ENCODE measurements at places on chromosomes 11 and 22.
A peak's percentile ranks its signal among the peaks of the same experiment; 100 is the strongest.

GRCh38 chr11:72844356-72844755 is 30.1 kb downstream of the ATG16L2 start:
- DNase-seq: no peak

DNA sequence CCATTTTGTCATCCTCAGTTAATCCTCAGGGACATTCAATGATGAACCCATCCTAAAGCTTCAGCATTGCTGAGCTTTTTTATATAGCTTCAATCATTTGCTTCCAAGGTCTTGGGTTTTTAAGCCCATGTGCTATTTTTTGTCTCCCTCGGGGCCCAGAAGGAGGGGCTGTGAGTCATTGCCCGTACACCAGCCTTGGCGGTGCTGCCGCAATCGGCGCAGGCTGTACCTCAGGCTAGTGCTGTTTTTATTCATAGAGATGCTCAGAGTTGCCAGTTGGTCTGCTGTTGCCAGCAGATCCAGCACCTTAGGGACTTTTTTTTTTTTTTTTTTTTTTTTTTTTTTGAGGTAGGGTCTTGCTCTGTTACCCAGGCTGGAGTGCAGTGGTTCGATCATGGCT is 35.5 kb downstream of the ACO2 start:
- DNase-seq: no peak

DNA sequence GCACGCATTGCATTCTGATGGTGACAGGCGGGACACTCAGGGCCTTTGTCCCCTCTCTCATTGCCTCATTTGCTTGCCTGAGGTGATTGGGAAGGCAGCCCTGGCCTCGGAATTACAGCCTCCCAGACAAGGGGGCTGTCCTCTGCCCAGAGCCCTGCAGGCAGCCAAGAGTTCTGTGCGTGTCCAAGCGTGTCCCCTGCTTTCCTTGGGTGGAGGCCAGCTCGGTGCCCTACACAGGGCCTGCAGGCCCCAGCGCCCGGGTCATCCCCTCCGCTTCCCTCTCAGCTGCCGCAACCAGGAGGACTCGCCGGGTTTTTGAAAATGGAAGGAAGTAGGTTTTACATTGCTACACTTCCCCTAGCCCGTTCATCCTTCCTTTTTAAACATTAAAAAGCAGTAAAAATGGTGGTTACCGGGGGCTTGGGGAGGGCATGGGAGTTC is 1.9 kb downstream of the GRAMD4 start:
- DNase-seq: no peak

GRCh38 chr11:29816359-29816758 is 200.5 kb downstream of the KCNA4 start:
- DNase-seq: no peak

- peak; percentile 24 for DNase-seq
Measured at GRCh38 chr11:110295531-110296225, 736 bp downstream of the RDX start.

- no peak for DNase-seq
Measured at GRCh38 chr11:75197512-75198277, 42.9 kb upstream of the TPBGL start.

GRCh38 chr11:124296016-124296415 is 17.7 kb downstream of the OR8D1 start:
- DNase-seq: no peak

GRCh38 chr11:101327908-101328307 is 198.3 kb upstream of the PGR start:
- DNase-seq: no peak

GRCh38 chr11:66846671-66847091 is 3.4 kb downstream of the RCE1 start:
- DNase-seq: no peak

GRCh38 chr11:103031834-103032233 is 60.1 kb downstream of the DCUN1D5 start:
- DNase-seq: no peak

GRCh38 chr11:84780689-84781293 is 846.4 kb downstream of the DLG2 start:
- DNase-seq: peak; percentile 23

GRCh38 chr11:47550288-47551047 is 2.5 kb downstream of the CELF1 start:
- DNase-seq: no peak

- no peak for DNase-seq
Measured at GRCh38 chr11:55854704-55855103, 16.2 kb downstream of the OR5D16 start.

GRCh38 chr11:64743591-64744543 is at the start of gene RASGRP2:
Gene RASGRP2, minus strand, starts transcription at chr11:64744142. Its CDS starts 1,276 bp downstream, at chr11:64742866.
- DNase-seq: no peak

DNA sequence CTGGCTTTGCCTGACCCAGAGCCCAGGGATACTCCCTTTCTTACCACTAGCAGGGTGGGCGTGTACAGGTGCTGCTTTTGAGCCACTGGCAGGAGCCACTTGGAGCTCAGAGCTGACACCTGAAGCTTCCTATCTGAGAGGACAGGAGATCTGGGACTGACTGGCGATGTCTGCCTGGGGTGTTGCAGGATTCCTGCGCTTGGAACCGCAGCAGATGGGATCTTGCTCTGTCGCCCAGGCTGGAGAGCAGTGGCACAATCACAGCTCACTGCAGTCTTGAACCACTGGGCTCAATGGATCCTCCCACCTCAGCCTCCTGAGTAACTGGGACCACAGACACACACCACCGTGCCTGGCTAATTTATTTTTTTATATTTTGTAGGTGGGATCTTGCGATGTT is 17.7 kb downstream of the GP1BB start:
- DNase-seq: no peak

DNA sequence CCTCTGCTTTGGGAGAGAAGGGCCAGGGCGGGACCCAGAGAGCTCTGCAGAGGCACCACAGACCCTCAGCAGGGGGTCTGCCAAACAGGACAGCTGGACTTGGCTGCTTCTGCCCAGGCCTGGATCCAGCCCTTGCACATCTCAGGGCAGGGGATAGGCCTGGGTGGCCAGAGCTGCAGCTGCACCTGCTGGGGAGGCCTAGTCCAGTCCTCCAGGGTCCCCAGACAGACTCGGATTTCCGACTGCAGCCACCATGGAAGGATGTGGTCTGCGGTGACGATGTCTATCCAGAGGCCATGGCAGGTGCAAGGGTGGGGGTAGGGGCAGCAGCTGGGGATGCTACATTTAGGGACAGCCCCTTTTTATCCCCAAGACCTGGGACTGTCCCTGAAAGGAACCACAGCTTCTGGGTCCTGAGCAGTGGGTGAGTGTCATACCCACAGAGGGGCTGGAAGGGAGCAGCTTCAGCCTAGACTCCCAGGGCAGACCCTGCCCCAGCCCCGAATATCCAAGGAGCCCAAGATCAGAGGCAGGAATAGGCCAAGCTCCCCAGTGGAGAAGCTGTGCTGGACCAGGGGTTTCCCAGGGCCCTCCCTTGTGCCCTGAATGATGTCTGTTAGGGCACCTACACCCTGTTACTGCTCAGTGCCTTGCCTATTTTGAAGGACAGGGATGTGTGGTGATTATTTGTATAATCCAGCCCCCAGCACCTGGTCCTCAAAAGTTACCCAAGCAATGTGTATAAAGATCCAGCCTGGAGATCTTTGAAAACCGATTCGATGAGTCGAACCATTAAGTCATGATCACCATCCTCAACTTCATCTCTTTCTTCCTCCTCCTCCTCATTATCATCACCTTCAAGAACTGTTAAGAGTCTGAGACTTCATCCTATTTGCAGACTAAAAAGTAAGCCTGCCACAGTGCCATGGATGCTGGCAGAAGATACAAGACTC is 2.5 kb upstream of the IGLL5 start:
- DNase-seq: no peak

- no peak for DNase-seq
Measured at GRCh38 chr11:10376061-10376460, 71.2 kb downstream of the ADM start.

- DNase-seq: no peak
Measured at GRCh38 chr11:19218216-19218615, 16.4 kb upstream of the CSRP3 start.

DNA sequence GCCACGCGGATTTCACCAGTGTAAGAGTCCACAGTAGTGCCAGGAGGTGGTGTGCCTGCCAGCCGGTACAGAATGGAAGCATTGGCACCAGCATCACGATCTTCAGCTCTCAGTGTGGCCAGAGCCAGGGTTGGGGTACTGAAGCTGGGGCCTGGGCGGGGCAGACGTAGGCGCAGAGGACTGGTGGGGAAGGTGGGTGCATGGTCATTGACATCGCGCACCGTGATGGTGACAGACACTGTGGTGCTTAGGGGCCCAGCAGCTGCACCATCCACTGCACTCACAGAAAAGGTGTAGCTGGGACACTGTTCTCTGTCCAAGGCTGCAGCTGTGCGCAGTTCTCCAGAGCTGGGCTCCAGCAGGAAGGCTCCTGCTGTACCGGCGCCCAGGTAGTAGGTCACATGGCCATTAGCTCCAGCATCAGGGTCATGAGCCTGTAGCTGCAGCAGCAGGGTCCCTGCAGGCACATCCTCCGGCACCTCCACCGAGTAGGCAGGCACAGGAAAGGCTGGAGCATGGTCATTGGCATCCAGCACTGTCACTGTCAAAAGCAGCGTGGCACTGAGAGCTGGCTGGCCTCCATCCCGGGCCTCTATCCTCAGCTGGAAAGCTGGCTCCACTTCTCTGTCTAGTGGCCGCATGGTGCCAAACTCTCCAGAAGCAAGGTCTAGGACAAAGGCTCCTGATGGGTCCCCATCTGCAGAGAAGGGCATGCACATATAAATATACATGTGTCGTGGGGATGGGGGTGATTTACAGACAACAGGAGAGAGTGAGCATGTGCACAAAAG is 7.9 kb upstream of the TPP1 start:
- no peak for DNase-seq

DNA sequence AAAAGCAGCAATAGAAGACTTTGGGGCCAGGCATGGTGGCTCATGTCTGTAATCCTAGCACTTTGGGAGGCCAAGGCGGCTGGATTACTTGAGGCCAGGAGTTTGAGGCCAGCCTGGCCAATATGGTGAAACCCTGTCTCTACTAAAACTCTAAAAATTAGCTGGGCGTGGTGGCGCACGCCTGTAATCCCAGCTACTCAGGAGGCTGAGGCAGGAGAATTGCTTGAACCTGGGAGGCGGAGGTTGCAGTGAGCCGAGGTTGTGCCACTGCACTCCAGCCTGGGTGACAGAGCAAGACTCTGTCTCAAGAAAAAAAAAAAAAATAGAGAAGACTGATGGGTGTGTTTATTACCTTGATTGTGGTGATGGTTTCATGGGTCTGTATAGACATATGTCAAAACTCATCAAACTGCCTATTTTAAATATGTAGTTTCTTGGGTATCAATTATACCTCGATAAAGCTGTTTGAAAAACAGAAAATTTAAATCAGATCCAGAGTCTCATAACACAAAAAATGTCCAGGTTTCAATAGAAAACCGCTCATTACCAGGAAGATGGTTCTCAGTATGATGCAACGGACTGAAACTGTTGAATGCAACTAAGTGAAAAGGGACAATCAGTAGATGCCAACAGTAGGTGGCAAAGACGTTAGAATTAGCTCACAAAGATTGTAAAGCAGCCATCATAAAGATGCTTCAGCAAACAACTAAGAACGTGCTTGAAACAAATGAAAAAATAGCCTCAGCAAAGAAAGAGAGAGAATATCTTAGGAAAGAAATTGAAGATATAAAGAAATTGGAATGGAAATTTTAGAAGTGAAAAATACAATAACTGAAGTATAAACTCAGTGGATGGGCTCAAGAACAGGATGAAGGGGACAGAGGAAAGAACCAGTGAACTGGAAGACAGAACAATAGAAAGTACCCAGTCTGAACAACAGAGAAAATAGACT is 33.1 kb upstream of the SEPTIN5 start:
- DNase-seq: peak; percentile 50

- no peak for DNase-seq
Measured at GRCh38 chr11:75667831-75668450, 897 bp downstream of the MAP6 start.

DNA sequence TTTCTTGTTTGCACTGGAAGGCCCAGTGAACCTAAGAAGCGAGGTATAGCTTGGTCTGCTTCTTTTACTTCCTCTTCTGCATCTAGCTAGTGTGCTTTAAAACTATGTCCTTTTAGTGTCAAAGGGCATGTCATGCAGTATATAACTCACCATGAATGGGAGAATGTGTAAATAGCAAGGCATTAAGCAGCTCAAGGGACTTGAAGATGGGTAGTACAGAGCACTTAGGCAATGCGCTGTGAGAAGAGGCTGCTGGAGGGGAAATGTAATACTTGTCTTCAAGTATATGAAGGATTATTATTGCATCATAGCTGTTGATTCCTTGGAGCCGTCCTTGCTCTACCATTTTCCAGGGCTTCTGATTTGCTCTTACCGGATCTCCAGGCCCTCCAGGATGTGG is 7.6 kb downstream of the MAML2 start:
- no peak for DNase-seq

DNA sequence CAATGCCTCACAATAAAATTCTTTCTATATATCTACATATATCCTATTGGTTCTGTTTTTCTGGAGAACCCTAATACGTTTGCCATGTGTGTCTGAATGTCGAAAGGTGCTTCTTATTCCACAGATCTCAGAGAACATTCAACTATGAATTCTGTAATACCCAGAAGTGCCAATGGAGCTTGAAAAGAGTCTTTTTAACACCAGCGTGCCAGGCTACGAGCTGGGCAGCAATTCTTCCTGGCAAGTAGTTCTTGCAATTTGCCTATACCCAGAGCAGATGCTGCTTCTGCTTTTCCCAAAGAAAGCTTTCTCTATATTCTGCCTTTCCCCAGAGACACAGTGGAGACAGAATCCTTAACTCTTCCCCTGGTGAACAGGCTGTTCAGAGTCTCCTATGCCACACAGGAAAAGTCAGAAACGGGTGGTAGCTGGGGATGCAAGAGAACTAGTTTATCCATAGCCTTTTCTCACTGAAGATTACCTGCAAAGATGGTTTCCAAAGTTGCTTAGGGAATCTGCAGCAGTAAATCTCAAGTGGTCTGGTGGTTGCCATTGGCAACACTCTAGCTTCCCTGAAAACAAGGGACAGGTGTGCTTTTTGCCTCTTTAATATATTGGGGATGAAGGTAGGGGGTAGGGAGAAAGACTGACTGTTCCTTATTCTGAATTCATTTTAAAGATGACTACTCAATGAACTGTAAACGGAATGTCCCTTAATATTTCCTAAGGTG is 16.8 kb upstream of the PAFAH1B2 start:
- no peak for DNase-seq

- DNase-seq: no peak
Measured at GRCh38 chr11:64235437-64236161, 1.2 kb downstream of the VEGFB start.

- no peak for DNase-seq
Measured at GRCh38 chr11:87966216-87966615, 209.0 kb downstream of the RAB38 start.

- no peak for DNase-seq
Measured at GRCh38 chr11:59249535-59249934, 36.8 kb upstream of the MPEG1 start.

GRCh38 chr22:38135133-38135706 is 24.7 kb upstream of the BAIAP2L2 start:
- DNase-seq: peak; percentile 32

- no peak for DNase-seq
Measured at GRCh38 chr11:126277780-126278179, 5.1 kb upstream of the TIRAP start.

- peak; percentile 63 for DNase-seq
Measured at GRCh38 chr11:14249121-14249963, 109.6 kb downstream of the RRAS2 start.

- DNase-seq: no peak
Measured at GRCh38 chr11:133497477-133498140, 34.7 kb downstream of the OPCML start.

- DNase-seq: no peak
Measured at GRCh38 chr22:40451210-40451609, 80.8 kb downstream of the SGSM3 start.

Measured in LoVo (cell line).